ENCODE measurements at places on chromosomes 5 and 9.

GRCh38 chr9:73174330-73174980 is 22.8 kb downstream of the ANXA1 start:
- DNase-seq = no peak

GRCh38 chr9:93087971-93088655 is 7.9 kb upstream of the CARD19 start:
- peak; percentile 0 for DNase-seq

DNA sequence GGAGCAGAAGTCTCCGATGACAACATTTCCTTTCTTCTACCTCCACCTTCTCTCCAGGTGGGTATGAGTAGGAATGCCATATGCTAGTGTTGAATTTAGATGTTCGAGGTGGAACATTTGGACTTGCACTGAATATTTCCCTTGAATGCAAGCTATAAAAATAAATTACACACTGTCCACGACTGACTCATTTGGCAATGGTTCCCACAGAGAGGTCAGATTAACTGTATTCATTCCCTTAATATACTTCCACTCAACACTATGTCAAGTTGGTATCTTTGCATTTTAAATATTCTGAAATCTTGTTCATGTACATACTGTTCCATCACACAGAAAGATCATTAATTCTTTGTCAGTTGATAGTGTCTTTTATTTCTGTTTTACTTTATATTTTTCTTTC is 222.6 kb upstream of the PIK3R1 start:
- DNase-seq = no peak

DNA sequence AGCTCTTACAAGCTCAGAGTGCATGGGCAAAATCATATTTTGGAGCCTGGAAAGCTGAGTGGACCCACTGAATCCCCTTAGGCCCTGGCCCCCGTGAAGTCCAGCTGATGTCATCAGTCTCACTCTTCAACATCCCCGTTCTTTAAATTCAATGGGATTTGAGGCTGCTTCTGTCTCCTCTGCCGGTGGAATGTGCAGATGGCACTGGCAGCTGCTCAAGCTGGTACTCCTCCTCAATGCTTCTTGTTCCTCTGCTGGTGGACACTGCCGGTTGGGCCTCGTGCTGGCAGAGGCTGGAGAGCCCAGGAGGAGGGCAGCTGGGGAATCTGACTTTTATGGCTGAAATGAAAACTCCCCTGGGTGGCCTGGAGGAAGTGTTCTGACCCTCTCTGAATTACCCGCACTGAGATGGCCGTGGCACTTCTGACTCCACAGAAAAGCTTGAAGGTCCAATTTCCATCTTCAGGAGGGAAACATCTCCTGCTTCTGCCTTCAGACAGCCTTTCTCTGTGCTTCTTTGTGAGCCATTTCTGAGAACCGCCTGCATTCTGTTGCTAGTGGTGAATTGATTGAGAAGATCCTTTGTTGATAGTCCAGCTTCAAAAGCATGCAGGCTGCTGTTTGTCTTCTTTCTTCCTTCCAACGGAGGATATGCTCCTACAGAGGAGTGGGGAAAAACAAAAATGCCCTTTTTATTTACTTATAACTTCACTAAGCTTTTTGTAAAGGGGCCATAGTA is 298.9 kb downstream of the TMEM38B start:
- no peak for DNase-seq

GRCh38 chr5:75992753-75993152 is 90.4 kb upstream of the SV2C start:
- DNase-seq = no peak

DNA sequence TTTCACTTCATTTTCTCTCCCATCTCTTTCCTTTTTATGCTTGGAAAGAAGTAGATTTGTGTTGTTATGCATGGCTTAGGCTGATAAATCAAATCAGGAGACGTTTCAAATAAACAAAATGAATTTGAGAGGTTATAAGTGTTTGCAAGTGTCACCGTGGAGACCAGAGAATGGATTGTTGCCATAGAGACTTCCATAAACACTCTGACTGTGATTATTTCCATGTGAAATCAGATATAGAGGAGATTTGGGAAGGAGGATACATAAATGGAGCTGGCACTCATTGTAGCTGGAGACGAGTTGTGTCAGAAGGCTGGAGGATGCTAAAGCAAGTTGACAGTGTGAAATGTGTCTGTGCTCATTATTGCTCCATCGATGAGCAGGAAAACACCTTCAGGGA is 84.2 kb upstream of the PCSK1 start:
- DNase-seq = no peak

Data from neural progenitor cell (in vitro differentiated cells).